ENCODE measurements at places on chromosomes 12 and 14.

GRCh38 chr14:87133073-87133801 is 859.7 kb downstream of the GALC start:
- no peak for DNase-seq

DNA sequence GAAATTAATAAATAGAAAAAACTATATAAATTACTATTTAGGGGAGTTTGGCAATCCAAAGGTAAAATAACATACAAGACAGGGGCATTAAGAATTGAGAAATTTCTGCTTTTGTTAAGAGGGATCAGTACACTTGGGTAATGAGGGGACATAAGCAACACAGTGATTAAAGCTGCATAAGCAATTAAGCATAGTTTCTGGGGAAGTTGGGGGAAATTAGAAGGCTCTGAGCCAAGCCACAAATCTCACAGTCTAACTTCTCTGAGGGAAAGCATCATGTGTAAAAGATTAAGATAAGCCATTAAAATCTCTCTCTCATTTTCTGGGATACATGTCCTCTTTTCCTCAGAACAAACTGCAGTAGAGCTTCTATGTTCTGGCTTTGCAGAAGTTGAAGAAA is 533.9 kb upstream of the LRFN5 start:
- DNase-seq: no peak

GRCh38 chr12:121038861-121039668 is at the start of gene OASL:
TSS of gene OASL (minus strand) at chr12:121039246. CDS start at chr12:121038971, 275 bp downstream.
- peak; percentile 72 for DNase-seq

GRCh38 chr14:50998612-50999011 is 54.3 kb upstream of the PYGL start:
- no peak for DNase-seq

Data from stimulated activated CD8-positive, alpha-beta memory T cell treated with anti-CD3 and anti-CD28 coated beads, Interleukin-4, amount 100 ng/mL, for 48 hours (primary cell).